Stimulated activated naive CD4-positive, alpha-beta T cell treated with Interleukin-2 at 50 U/mL for 16 hours (primary cell): ENCODE measurements at places on chromosomes 5 and 9.
A peak's percentile ranks its signal among the peaks of the same experiment; 100 is the strongest.

- DNase-seq = no peak
Measured at GRCh38 chr9:126211441-126212074, 115.1 kb upstream of the MVB12B start.

DNA sequence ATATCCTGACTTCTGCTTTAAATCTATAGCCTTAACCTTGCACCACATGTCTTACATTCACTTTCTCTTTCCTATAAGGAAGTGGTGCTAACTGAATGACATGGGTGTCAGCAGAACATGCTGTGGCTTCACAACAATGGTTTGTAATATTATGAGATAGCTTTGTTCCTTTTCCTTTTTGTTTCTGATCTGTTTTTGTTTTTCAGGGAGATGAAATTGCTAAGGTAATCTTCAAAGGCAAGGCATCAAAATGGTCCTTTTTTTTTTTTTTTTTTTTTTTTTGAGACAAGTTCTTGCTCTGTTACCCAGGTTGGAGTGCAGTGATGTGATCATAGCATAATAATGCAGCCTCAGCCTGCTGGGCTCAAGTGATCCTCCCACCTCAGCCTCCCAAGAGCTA lies 53.6 kb upstream of the RANBP6 start:
- peak; percentile 5 for DNase-seq

DNA sequence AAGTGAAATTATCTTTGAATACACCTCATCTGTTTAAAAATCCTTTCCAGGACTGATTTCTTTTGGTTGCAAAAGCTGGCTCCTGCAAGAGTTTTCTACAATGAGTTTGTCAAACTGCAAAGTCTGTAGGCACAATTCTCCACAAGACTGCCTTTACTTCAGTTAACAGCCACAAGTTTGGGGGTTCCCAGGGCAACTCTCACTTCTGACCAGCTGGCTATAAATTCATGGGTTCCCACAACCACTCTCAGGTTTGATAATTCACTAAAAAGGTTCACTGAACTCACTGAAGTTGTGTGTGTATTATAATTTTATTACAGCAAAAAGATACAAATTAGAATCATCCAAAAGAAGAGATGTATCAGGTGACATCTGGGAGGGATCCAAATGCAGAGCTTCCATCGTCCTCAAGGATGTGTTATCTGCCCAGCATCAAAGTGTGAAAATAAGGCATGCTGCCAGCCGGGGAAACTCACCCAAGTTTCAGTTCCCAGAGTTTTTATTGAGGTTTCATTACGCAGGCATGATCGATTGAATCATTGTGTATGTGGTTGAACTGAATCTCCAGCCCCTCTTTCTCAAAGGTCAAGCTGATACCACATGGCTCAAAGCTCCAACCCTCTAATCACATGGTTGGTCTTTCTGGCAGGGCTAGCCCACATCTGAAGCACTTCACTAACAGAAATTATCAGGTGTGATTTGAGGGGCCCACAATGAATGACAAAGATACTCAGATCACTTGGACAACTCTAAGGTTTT lies 19.0 kb upstream of the PSIP1 start:
- no peak for DNase-seq

DNA sequence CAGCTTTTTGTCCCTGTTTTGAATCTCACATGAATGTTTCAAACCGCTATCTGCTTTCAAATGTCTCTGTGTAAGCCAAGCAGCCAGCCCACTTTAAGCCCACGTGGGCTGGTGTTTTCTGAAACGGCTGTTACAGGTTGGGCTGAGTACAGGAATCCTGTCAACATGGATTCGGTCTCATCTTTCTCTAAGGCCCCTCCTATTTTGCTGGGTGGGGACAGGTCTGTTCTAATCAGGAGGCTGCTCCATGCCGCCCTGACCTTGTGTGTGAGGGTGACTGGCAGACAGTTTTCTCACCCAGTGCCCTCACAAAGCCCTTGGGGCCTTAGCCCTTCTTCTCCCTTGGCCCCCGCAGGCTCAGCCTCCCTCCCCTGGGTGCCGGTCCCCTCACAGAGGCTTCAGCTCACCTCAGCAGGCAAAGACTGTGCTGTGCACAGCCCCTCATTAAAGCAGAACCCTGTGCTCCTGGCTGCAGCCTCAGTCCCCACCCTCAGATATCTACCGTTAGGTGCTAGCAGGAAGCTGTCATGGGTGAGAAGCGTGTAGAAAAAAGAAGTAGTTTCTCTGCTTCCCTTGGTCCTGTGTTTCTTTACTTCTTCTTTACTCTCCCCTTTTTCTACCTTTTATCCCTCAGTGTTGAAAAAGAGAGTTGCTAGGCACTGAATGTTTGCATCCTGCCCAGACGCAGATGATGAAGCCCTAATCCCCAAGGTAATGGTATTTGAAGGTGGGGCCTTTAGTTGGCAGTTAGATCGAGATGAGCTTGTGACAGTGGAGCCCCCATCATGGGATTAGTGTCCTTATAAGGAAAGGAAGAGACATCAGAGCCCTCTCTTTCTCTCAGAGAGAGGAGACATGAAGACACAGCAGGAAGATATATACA lies 205.7 kb downstream of the ADAMTS12 start:
- no peak for DNase-seq

DNA sequence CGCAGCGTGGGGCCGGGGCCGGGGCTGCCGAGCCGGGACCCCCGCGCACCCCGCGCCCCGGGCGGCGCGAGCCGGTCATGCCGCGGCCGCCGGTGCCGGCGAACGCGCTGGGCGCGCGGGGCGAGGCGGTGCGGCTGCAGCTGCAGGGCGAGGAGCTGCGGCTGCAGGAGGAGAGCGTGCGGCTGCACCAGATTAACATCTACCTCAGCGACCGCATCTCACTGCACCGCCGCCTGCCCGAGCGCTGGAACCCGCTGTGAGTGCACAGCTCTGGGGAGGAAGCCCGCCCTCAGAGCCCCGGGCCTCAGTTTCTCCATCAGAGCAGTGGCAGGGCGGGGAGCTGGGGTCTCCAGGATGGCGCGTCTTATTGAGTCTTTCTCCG lies 335 bp downstream of the GALNT12 start:
- DNase-seq = no peak

DNA sequence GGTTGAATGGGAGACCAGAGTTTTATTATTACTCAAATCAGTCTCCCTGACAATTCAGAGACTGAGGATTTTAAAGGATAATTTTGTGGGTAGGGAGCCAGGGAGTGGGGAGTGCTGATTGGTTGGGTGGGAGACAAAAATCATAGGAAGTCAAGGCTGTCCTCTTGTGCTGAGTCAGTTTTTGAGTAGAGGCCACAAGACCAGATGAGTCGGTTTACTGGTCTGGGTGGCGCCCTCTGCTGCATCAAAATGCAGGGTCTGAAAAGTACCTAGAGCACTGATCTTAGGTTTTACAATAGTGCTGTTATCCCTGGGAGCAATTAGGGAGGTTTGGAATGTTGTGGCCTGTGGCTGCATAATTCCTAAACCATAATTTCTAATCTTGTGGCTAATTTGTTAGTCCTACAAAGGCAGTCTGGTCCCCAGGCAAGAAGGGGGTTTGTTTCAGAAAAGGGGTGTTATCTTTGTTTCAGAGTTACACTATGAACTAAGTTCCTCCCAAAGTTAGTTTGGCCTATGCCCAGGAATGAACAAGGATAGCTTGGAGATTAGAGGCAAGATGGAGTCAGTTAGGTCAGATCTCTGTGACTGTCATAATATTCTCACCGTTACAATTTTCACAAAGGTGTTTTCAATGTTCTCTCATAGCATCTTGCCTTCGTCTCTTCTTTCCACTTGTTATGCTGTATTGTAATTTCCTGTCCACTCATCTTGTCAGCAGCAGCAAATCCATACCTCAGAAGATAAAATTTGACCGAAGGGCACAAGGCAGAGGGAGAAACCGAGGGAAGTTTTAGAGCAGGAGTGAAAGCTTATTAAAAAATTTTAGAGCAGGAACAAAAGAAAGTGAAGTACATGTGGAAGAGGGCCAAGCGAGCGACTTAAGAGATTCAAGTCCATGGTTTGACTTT lies 59.2 kb upstream of the CLINT1 start:
- DNase-seq = peak; percentile 57

GRCh38 chr9:127285965-127286364 lies 21.4 kb downstream of the GARNL3 start:
- no peak for DNase-seq

DNA sequence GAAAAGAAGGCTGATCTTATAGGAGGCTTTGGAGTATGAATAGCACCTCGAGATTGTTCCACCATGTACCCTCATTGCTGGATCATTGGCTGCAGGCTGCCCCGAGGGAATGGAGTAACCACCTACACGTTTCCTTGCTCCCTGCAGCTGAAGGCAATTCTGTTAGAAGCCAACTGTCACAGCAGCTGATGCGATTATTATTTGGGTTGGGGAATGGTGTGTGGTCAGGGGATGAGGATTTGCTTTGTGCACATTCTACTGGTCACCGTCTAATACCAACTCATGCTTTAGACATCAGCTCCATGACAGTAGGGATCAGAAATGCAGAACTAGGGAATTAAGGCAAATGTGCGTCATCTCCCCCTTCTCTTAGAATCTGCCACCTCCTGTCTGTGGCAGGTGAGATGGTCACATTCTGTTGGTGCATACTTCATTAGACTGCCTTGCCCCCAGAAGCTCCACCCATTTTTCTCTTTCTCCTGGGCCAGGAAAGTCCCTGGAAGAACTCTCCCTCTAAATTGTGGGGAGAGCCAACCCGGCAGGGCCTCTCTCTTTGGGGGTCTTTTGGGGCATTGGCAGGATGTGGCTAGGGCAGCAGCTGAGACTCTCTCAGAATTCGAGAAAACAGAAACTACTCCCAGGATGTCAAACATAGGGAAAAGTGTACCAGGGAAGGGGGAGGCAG lies 32.8 kb downstream of the NEUROG1 start:
- no peak for DNase-seq

DNA sequence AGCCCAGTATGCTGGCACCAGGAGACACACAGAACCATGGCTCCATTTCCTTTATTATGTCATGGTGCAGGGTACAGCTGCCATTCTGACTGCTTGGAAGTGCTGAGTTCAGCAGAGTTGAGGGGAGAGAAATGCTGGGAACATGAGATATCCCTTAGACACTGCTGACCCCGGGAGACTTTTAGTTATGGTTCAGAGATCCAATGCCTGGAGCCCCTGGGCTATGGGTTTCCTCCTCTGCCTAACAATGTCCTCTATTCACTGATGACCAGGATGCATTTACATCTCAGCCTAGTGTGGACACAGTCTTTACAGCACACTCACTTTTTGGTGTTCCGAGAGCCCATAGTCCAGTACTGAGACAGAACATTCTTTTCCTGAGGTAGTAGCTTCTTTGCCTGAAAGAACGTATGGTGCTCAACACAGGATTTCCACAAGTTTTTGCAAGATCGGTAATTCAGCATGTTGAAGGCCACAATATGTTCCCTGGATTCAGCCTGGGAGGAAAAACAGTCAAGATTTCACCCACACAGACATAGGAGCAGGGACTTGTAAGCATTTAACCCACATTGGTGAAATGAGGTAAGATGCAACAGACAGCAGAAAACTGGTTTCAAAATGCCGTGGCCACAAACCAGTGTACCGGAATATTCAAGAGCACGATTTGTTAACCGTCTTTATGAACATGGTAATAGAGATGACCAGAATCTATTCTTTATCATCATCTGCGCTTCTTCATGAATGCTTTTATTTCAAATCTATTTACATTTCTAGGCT lies 71.3 kb downstream of the PTPN3 start:
- DNase-seq = no peak

- DNase-seq = no peak
Measured at GRCh38 chr5:112978836-112979235, 2.2 kb downstream of the DCP2 start.

- no peak for DNase-seq
Measured at GRCh38 chr5:57166276-57166675, 7.6 kb upstream of the GPBP1 start.
